ENCODE measurements at places on chromosomes 1 and 21.

GRCh38 chr1:214638997-214639396 is 36.0 kb downstream of the CENPF start:
- DNase-seq, result no peak

DNA sequence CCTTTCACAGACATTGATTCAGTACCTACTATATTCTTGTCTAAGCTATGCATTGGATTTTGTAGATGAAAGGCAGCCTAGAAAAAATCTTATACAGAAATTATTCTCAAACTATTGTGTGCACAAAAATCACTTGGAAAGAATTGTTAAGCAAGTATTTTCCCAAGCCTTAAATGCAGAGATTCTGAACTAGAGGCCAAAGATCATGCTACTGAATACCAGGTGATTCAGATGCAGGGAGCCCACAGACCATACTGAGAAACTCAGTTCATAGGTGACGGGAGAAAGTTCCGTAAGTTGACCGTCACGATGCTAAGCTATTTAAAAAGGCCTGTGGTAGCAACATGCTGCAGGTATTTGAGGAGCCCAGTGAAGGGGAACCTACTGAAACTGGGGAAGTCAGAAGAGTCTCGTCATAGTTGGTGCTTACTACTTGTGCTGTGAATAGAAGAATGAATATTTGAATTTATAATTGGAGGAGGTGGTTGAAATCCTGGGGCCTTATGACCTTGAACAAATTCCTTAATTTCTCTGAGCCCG is 150.8 kb downstream of the NFIA start:
- DNase-seq, result no peak

- peak; percentile 45 for DNase-seq
Measured at GRCh38 chr1:24383381-24383940, 30.1 kb downstream of the STPG1 start.

DNA sequence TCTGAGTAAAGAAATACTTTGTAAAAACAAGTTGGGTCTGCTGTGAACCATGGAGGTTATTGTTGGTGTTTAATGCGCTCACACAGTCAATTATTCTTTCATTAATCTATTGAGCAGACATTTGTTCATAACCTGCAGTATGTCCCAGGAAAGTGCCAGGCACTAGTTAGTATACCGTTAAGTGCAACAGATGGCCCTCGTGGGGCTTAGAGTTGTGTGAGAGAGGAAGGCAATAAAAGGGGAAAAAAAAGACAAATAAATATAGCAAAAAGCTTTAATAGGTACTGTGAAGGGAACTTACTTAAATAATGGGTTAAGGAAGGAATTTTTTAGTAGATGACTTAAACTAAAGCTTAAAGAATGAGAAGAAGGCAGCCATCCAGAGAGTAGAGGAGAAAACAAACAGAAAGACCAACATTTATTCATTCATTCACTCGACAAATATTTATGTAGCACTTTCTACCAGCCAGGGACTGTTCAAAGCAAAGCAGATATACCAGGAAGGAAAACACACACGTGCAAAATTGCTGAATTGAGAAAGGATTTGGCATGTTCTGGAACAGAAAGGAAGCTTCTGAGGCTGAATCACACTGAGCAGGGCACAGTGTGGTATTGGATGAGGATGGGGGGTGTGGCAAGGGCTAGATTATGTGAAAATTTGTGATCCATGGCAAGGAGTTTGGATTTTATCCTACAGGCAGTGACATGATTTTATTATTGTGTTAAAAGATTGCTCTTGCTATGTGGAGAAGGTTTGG is 296.1 kb upstream of the SGIP1 start:
- peak; percentile 61 for DNase-seq

GRCh38 chr1:39301606-39302005 is 97.1 kb downstream of the MACF1 start:
- DNase-seq, result no peak

GRCh38 chr1:34803770-34804169 is 11.0 kb downstream of the GJA4 start:
- DNase-seq, result no peak

DNA sequence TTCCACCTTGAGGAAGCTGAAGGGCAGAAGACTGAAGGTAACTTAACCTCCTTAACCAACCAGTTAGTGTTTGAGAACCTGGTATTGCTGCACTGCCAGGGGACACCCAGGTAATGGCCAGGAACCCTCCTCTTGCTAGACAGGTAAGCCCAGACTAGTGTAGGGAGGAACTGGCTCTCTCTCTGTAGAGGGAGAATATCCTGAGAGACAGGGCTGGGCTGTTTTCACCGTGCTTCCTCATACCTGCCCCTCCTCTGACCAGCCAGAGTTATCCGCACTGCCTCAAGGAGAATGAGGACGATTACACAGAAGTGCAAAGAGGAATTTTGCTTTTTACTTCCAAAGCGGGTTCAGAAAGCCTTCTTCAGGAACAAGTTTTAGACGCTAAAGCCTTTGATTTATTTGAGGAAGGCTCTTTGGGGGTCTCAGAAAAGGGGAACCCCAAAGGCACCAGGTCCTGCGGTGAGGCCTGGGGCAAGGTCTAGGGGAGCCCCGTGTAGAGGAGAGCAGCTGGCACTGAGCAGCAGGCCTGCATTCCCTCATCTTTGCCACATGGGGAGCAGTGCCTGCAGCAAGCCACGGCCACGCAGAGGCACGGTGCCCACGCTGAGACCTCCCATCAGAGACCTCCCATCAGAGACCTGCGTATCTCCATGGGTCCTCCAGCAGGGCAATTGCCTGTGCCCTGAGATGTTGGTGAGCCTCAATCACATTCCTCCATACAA is 13.5 kb downstream of the GNG4 start:
- DNase-seq, result no peak

- no peak for DNase-seq
Measured at GRCh38 chr1:118317842-118318614, 133.0 kb upstream of the SPAG17 start.

GRCh38 chr21:22476726-22477646 is 1478.8 kb downstream of the NCAM2 start:
- no peak for DNase-seq

GRCh38 chr1:175192111-175192629 is 406 bp downstream of the KIAA0040 start:
- DNase-seq, result peak; percentile 46

DNA sequence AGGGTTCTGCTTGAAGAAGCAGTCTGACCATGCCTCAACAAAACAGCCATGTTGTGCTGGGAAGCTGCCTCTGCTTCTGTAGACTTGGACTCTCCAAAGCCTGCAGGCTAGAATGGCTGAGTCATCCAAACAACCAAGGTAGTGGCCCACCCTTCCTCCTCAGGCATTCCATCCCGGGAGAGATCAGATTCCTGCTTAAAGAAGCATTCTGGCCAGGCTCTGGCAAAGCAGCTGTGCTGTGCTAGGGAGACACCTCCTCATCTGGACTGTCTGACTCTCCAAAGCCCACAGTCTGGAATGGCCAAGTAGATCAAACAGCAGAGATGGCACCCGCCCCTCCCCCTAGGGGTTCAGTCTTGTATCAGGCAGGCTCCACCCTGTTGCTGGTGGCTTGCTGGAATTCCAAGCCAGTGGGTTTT is 38.3 kb upstream of the F3 start:
- DNase-seq, result no peak

GRCh38 chr1:174023440-174023839 is 1.3 kb upstream of the RC3H1 start:
- DNase-seq, result peak; percentile 2

- no peak for DNase-seq
Measured at GRCh38 chr21:42475526-42476387, 20.3 kb downstream of the RSPH1 start.

- no peak for DNase-seq
Measured at GRCh38 chr1:57752843-57753242, 329.0 kb upstream of the DAB1 start.

DNA sequence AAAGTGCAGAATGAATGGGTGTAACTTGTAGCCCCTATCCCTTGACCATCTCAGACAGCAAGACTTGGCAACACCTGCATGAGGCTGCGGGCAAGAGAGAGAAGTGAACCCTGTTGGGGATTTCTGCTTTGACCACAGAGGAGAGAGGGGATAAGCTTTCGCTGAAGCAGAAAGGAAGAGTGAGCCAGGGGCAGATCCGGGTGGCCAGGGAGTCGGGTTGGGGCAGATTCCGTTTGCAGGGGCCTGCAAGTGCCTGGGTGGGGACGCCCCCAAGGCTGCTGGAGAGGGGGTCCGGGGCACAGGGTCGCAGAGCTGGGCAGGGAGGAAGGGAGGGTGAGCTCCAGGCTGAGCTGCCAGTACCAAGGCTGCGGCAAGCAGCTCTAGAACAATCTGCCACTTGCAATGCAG is 25.3 kb upstream of the PIK3CD start:
- DNase-seq, result peak; percentile 3

DNA sequence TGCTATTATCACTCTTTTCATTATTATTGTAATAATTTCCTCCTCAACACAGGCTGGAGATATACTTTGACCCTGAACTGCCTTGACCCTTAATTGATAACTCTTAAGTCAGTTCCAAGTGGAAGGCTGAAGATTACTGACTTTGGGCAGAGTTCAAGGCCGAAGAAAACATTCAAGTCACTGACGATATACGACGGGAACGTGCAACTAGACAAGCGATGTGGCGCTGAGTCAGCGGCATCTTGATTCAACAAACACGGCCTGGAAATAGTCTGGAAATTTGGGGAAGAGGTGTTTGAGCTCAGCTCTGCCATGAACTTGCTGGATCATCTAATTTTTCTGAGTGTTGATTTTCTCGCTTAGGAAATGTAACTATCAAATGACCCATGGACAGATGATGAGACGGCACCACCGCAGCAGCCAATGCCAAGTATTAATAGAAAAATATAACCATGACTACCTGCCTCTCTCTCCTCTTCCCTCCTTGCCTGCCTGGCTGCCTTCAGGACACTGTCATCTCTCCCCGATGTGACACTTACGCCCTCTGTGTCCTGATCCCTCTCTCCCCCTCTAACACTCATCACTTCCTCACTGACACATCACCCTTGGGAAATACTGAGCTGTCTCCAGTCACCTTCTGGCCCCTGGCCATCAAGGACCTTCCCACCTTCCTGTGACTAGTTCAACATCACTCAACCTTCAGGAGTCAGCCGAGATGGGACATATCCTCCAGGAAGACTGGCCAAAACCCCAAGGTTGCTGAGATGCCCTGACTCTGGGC is 49.4 kb downstream of the TMCO4 start:
- DNase-seq, result no peak

- no peak for DNase-seq
Measured at GRCh38 chr1:232968965-232969364, 18.6 kb downstream of the NTPCR start.

DNA sequence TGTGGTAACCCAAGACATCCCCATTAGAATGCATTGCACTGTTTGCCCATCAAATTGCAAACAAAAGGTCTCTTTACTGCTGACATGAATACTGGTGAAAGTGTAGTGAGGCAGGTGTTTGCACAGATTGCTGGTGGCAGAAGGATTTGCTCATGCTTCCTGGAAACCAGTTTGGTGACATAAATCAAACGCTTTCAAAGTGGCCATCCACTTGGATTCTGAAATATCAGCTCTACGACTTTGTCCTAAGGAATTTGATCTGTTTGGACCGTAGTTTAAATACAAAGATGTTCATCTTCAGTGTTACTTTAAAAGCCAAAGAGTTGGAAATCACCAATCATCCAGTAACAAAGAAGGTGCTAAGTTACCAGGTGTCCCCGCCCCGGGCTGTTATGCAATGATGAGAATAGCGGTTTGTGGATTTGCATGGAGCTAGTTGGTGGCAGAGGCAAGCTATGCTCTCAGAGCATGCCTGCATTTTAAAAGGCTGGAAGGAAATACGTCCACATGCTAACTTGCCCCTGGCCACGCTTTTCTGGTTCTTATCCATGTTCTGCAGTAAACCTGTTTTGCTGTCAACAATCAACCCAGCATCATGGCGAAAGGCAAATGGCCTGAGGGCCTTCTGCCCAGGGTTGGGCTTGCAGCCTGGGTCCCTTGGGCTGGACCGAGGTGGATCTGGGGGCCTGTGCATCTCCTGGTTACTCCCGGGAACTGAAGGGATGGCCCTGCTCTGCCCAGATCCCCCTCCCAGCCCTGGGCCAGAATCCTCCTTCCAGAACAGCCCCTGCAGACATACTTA is 49.2 kb downstream of the UMODL1 start:
- DNase-seq, result peak; percentile 67

DNA sequence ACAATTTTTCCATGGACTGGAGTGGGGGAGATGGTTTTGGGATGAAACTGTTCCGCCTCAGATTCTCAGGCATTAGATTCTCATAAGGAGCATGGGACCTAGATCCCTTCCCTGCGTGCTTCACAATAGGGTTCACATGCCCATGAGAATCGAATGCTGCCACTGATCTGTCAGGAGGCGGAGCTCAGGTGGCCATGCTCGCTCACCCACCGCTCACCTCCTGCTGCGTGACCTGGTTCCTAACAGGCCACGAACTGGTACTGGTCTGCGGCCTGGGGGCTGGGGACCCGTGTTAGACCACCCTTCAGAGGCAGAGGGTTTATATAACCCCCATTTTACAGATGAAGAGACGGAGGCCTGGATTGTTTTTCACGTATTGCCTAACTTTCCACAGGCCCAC is 16.3 kb upstream of the SRSF4 start:
- no peak for DNase-seq

- DNase-seq, result no peak
Measured at GRCh38 chr1:56404561-56405030, 174.8 kb downstream of the PLPP3 start.

- no peak for DNase-seq
Measured at GRCh38 chr1:17067069-17067426, 13.2 kb upstream of the SDHB start.

DNA sequence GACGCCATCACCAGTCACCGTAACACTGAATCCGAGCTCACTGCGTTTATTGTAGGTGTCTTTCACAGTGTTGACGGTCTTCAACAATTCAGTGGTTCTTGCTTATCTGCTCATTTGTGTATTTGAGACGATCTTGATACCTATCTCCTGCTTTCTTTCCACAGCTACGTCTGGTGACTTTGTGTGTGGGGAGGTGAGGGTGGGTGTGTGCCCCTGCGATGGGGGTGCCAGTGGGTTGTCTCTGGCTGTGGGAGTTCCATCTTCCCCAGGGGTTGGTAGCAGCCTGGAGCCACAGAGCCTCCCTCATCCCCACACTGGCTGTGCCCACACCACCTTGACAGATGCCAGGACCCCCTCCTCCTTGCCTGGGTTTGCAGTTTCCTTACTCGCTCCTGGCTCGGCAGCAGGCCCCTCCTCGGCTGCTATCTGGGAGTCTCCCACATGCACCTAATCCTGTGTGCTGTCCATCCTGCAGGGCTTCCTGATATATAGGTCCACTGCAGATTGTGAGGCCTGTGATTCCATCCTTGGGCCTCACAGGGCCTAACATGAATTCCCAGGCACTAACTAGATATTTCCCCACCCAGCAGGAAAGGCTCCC is 6.3 kb upstream of the PARP1 start:
- no peak for DNase-seq

GRCh38 chr1:151156515-151156819 is at the start of gene TNFAIP8L2:
TSS of gene TNFAIP8L2 (plus strand) at chr1:151156649. CDS start at chr1:151158698, 2,049 bp downstream.
- no peak for DNase-seq

GRCh38 chr1:27141266-27142003 is 13.5 kb downstream of the SLC9A1 start:
- DNase-seq, result no peak

DNA sequence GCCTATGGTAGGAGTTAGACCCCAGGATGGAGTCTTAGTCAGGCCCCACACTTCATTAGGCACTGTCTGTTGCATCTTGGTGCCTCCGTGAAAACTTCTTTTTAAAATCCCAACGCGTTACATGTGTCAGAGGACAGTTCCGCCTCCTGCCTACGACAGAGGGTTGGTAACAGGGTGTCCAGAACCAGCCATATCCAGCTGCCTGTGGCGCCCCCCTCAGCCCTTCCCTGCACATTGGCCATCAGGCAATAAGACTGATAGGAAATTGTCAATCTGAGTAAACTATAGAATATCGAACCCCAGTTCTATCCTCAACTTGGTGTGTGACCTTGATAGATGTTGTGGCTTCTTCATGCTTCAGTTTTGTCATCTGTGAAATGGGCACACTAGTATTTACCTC is 108.6 kb upstream of the CSF3R start:
- no peak for DNase-seq

Data from NCI-H524 (cell line).